ENCODE measurements at places on chromosomes 6 and 20. TPM values are rescaled to one million over a fixed set of nuclear protein-coding genes. Genes with fewer than 3 reads are reported as not detected.

The FHL5 gene
- 4.9 TPM for total RNA-seq

The HLA-DOA gene
- not detected for total RNA-seq

DNA sequence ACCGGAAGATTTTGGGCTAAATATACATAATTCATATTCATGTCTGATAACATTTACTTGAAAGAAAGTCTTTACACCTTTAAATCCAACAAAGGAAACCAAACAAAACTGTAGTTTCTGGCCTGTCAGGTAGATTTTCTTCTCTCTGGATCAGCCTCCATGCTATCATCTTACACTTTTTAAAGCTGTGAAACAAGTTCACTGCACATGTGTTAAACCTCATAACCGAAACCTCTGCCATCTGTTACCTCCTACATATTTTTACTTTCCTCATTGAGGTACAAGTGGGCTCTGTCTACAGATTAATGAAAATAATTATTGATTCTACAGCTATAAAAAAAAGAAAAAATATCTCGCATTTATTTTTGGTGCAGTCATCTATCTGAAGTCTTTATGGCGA lies 149.9 kb downstream of the RALGAPA2 start:
- no peak for DNase-seq

The PLG gene
- total RNA-seq: not detected

Data from stomach (tissue), 19 donors.